ENCODE measurements at places on chromosomes 6 and 20.
A peak's percentile ranks its signal among the peaks of the same experiment; 100 is the strongest.

DNA sequence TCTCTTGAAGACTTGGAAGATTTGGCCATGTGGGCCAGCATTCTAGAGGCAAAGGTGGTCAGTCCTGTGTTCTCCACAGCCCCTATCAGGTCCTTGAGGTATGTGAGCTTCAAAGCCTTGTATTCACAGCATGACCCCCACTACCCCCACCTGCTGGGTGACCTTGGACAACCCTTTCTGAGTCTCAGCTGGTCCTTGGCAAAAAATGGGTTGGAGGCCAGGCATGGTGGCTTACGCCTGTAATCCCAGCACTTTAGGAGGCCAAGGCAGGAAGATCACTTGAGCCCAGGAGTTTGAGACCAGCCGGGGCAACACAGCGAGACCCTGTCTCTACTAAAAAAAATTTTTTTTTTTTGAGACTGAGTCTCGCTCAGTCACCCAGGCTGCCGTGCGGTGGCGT lies 42.6 kb downstream of the UBE2V1 start:
- no peak for DNase-seq

DNA sequence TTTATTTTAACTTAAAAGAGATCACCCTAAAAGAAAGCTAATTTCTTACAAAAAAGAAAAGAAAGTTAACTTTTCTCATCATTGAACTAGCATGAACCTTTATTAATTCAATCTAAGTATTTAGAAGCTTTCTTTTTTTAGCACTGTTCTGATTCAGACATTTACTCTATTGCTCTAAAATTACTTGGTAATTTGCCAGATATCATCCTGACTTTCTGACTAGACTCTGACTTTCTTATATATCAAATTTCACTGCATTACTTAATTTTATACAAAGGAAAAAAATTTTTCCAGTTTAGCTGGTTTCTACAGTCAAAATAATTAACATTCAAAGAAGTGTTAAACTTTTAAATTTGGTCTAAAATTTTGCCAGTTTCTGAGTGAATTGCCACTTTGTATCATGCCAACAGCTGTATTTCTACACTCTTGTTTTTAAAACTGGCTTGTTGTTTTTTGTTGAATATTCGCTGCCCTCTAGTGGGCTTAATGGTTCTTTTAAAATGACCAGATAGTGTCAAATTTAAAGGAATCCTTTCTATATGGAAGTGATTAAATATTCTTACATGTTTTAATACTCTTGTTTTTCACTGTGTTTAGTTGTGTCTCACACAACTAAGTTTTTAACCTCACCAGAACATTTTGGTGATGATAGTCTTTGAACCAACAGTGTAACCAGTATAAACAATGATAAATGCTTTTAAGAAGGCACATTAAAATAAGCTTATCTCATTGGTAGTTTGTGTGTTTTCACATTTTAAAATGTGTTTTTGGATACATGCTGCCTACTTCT lies 102.0 kb downstream of the POPDC3 start:
- DNase-seq: peak; percentile 19

- peak; percentile 30 for DNase-seq
These were observed 1066.8 kb upstream of the CITED2 start for GRCh38 chr6:140441256-140441655.

GRCh38 chr20:49808753-49809152 lies 3.9 kb upstream of the SLC9A8 start:
- no peak for DNase-seq

GRCh38 chr6:31573239-31574105 lies 1.4 kb downstream of the LTA start:
- no peak for DNase-seq
